ENCODE measurements at places on chromosomes 2 and 18. TPM values are rescaled to one million over a fixed set of nuclear protein-coding genes. Genes with fewer than 3 reads are reported as not detected.
A peak's percentile ranks its signal among the peaks of the same experiment; 100 is the strongest.

PRKAG3 gene
- total RNA-seq, result not detected

DNA sequence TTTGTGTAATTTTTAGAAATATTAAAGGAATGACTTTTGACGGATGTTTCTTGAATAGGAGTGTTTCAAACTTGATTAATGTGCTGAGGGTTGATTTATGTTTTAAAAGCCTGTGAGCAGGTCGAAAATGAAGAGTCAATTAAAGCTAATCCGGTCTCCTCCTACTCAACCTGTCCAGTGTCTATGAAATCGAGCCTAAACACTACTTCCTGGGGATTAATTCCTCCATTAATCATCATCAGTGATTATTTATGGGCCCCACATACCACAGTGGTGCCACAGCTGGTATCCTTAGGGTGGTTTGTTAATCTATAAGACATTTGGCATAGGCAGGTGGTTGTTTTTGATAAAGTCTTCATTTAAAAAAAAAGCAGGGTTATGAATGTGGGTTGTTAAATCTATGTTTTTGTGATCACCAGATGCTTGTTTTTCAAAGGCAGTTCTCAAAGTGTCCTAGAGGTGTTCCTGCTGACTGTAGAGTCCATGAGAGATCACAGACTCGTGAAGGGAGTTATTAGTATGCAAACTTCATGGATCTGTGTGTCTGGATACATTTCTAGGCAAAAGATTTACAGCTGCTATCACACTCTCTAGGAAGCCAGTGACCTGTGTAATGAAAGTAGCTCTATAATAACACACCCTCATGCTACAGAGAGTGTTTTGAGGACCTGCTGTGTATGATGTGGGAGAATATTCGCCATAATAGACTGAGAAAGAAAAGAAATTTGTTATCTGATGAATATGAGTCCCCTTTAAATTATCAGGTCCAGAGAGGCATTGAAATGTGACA lies 308.6 kb downstream of the AKAIN1 start:
- no peaks in the 10 kb centered on the region for H3K27me3 ChIP-seq
- no peak overlapping the region for H3K27ac ChIP-seq
- H3K4me3 ChIP-seq, result no peak overlapping the region
- H3K36me3 ChIP-seq, result no peaks in the 10 kb centered on the region
- DNase-seq, result no peak

GRCh38 chr2:5121642-5122041 lies 570.5 kb upstream of the SOX11 start:
- H3K36me3 ChIP-seq, result no peaks in the 10 kb centered on the region
- H3K27ac ChIP-seq, result no peak overlapping the region
- H3K4me1 ChIP-seq, result no peaks in the 10 kb centered on the region
- DNase-seq, result peak; percentile 34

DNA sequence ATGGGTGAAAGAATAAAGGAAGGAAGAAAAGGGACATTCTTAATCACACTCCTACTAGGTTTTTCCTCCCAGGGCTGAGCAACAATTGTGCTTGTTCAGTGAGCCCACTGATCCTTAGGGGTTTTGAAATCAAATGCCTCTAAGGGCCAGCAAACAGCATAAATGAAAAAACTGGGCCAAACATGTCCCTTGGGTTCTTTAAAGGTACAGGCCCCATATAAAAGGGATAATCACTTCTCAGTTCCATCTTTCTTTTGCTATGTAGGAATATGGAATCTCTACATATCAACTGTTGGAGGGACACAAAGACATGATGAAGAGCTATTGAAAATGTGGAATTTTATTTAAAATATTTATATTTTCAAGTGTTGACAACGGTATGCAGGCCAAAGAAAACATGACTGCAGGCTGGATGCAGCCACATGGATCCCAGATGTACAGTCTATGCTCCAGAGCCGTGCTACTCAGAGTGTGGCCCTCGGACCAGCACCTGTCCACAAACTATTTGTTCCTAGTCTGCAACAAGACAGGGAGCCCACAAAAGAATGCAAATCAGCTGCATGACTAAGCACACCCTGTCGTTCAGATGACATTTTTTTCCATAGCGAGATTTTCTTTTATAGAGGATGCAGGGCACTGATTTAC lies 110.0 kb downstream of the CDH20 start:
- no peak overlapping the region for H3K4me3 ChIP-seq
- H3K27me3 ChIP-seq, result no peaks in the 10 kb centered on the region
- no peaks in the 10 kb centered on the region for H3K36me3 ChIP-seq

- no peak overlapping the region for H3K4me3 ChIP-seq
- H3K27ac ChIP-seq, result no peak overlapping the region
- H3K4me1 ChIP-seq, result peaks cover 39% of the 10 kb centered on the region
- H3K36me3 ChIP-seq, result no peaks in the 10 kb centered on the region
These were observed 1.5 kb upstream of the PROM2 start for GRCh38 chr2:95272781-95273180.

DNA sequence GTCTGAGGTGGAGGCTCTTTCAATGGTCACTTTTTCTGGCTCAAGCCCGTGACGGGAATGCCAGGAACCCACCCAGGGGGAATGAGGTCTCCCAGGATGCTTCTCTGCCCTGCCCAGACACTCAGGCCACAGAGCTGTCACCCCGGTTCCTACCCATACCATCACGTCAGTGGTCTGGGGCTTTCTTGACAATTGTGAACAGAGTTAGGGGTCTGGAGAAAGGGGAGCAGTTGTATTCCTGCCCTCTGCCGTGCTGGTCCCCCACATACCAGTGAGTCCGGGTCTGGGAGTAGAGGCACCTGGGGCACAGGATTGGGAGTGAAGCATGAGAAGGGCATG lies 97.2 kb downstream of the B3GNT2 start:
- no peaks in the 10 kb centered on the region for H3K27me3 ChIP-seq
- no peak overlapping the region for H3K4me3 ChIP-seq
- peaks cover 40% of the 10 kb centered on the region for H3K4me1 ChIP-seq
- peak overlapping the region; percentile 91 for H3K27ac ChIP-seq

DNA sequence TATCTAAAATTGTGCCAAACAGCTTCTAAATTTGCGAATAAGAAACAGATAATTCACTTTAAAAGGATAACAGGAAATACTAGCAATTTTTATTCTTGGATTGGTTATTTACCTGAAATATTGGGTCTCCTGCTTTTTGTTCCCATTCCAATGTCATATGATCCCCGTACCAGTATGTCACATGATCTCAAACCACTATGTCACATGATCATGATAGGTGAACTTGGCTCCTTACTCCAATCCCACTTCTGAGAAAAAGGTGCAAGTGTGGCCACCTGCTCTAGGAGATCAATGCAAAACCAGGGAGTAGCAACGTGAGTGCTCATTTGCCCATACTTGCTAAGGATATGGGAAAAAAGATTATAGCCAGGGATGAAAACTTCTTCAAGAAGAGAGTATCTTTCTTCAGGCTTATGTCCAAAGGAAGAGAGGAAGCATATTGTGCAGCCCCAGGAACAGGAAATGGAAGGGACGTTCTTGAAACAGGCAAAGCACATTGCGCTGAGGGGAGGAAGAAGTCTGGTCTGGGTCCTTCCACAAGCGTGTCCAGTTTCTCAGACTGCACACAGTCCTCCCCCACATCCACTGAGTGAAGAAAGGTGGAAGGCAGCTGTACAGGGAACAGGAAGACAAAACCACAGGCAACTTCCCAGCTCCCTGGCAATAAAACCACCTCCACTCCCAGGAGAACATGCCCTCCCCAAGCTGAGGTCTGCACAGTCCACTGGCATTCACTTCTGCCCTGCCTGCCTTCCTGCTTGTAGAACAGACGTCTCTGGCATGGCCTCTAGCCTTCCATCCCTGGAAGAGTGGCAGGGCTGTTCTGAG lies at the start of gene LYG2:
Gene LYG2 (minus strand): TSS at position 176 of the 828 bp plus-strand sequence. CDS start 1,406 bp downstream, outside the sequence.
- no peaks in the 10 kb centered on the region for H3K36me3 ChIP-seq
- no peaks in the 10 kb centered on the region for H3K4me1 ChIP-seq
- H3K27me3 ChIP-seq, result no peaks in the 10 kb centered on the region
- no peak within 1 kb of the TSS for H3K27ac ChIP-seq
- DNase-seq, result no peak

DNA sequence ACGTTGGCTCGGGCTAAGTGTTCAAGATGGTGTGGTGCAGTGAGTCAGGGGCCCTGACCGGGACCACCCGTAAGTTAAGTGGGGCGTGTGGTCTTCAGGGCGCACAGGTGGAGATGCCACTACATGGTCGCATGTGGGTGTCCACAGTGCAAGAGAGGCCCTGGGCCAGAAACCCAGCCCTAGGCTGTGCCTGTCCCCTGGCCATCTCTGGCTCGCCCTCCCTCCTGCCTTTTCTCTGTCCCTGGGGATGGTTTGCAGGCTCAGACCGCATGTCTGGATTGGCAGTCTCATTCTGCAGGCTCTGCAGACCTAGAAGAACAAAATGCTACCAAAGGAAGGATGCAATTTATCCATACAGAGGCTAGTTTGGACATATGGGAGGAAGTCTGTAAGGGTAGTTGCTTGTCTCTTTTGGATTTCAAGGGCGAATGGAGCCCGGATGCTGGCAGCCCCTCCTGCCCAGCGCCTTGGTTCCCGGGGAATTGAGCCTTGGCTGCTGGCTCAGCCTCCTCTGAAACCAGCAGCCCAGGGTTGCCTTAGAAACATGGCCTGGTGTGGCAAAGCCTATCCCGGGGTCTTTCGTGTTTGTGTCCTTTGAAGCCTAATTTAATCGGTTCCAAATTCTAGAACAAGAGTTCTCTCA lies 417.5 kb upstream of the HS6ST1 start:
- peak overlapping the region; percentile 37 for H3K4me3 ChIP-seq
- no peaks in the 10 kb centered on the region for H3K36me3 ChIP-seq
- no peak overlapping the region for H3K27ac ChIP-seq
- H3K27me3 ChIP-seq, result peaks cover 7% of the 10 kb centered on the region

GRCh38 chr2:39530411-39530866 lies 93.4 kb upstream of the MAP4K3 start:
- no peak overlapping the region for H3K27ac ChIP-seq
- peaks cover 18% of the 10 kb centered on the region for H3K4me1 ChIP-seq
- DNase-seq, result no peak
- no peaks in the 10 kb centered on the region for H3K36me3 ChIP-seq
- H3K4me3 ChIP-seq, result no peak overlapping the region

All from stomach (tissue), 19 donors.